Central memory CD4-positive, alpha-beta T cell (primary cell): ENCODE measurements at places on chromosomes 2 and 18.

GRCh38 chr2:227846831-227847230, 24.6 kb upstream of the DAW1 start:
- no peak for DNase-seq

GRCh38 chr2:239305222-239305575, 95.6 kb downstream of the HDAC4 start:
- no peak for DNase-seq

DNA sequence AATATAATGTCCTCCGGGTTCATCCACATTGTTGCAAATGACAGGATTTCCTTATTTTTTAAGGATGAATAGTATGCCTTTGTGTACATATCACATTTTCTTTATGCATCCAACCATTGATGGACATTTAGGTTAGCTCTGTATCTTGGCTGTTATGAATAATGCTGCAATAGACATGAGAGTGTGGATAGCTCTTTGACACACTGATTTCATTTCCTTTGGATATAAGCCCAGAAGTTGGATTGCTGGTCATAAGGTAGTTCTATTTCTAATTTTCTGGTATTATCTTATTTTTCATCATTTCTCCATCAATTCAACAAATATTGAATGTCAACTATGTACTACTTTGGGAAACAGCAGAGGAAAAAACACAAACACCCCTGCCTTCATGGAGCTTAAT, 423.3 kb downstream of the MTX2 start:
- no peak for DNase-seq

DNA sequence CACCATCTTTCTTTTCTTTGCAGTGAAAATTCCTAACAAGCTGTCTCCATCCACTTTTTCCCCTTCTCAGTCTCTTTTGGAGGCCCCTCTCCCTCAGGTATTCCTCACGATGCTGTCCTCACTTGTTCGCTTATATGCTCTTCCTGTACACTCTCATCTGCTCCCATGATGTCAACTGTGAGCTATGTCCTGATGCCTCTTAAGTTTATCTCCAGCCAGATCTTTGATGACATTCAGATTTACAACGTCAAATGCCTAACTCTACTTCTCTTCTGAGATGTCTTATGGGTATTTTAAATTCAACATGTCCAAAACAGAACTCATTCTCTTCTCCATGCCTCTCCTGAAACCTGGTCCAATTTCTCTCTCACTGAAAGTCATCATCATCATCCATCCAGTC, 55.1 kb upstream of the SERTAD2 start:
- DNase-seq, result no peak

DNA sequence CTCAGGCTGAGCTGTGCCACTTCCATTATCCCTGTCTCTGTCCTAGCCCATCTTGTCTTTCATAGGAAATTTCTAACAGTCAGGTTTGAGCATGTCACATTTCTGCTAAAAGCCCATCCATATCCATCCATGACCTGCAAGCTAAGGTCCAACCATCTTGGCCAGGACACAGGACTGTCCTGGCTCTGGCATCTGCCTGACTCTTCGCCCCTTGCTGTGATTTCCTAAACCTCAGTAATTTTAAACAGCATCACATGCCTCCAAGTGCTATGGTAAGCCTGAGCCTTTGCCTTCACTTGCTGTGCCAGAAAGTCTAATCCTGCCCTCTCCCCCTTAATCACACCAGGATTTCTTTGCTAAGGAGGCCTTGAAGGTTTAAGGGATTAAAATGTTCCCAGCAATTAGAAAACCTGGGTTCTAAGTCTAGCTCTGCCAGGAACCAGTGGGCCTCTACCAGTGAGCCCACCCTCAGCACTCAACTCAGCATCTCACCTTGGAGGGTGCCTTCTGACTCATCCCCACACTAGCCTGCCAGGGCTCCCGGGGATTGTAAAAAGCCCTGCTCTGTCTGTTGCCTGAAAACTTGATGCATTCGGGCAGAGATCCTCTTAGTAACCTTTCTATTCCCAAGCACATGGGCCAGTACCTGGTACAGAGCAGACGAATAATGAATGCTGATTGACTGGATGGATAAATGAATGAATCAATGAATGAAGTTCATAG, 411.0 kb downstream of the LRATD1 start:
- no peak for DNase-seq

GRCh38 chr2:71807581-71808451, 339.8 kb downstream of the CYP26B1 start:
- no peak for DNase-seq

GRCh38 chr18:76499021-76499420, 4.0 kb upstream of the ZNF516 start:
- no peak for DNase-seq

GRCh38 chr2:189302274-189302948, 122.8 kb upstream of the COL5A2 start:
- no peak for DNase-seq

- no peak for DNase-seq
Observed at GRCh38 chr2:235521844-235522243, 28.0 kb downstream of the AGAP1 start.

GRCh38 chr18:32122039-32122438, 30.4 kb downstream of the RNF138 start:
- DNase-seq, result no peak

GRCh38 chr18:57764087-57764486, 39.0 kb downstream of the ATP8B1 start:
- no peak for DNase-seq

DNA sequence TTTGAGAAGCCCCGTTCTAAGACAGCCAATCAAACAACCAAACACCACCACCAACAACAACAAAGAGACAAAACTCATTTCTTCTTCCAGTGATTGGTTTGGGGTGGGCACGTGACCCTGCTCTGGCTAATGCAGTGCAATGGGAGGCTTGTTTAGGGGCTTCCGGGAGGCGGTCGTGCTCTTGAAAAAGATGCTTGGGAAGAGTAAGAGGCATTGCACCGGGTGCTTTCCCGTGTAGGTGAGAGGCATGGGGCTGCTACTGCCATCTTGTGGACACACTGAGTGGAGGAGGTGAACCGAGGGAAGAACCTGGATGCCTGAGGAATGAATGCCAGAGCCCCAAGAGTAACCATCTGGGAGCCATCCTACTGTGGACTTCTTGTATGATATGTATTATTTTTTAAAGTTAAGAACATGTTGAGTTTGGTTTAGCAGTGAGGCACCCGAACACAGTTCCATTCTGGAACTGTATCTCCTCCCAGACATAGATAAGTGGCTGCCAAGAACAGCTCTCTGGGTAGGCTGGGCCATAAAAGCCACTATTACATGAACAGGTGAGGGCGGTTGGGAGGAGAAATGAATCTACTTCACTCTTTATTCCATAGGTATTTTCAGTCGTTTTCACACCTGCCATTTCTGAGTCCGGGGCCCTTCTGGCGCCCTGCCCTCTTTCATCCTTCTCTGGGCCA, 19.1 kb upstream of the ARHGAP25 start:
- no peak for DNase-seq

DNA sequence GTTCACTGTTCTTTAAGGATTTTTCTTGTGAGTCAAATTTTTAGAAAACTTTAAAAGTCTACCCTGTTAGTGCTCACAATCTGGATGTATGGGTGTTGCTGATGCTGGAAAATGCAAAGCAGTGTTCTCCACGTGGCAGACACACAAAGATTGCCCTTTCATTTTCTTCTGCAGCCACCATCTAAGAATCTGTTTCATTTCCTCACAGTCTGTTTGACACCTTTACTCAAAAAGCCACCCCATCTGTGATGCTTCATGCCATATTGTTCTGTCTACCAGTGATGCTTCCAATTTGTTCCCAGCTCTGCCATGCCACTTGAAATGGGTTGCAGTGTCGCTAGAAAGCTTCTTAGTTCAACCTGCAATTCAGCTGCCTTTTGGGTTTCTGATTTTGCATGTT, 464.2 kb upstream of the UBE2E3 start:
- DNase-seq, result no peak

DNA sequence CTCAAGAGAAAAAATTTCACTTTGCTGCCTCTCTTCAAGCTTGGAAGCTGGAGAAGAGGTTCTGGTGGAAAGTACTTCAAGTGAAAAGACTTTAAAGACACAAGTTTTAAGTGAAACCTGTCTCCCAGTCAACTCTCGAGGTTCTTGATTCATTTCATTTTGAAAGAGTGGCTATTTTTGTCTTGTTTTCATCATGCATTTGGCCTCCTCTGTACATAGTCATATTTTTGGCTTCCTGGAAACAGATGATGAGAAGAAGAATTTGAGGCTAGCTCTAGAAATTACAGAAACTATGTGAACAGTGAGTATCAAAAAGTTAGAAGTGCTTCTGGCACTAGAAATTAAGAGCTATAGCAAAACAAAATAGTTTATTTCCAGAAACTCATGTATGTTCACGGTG, 124.8 kb downstream of the DTNA start:
- no peak for DNase-seq

DNA sequence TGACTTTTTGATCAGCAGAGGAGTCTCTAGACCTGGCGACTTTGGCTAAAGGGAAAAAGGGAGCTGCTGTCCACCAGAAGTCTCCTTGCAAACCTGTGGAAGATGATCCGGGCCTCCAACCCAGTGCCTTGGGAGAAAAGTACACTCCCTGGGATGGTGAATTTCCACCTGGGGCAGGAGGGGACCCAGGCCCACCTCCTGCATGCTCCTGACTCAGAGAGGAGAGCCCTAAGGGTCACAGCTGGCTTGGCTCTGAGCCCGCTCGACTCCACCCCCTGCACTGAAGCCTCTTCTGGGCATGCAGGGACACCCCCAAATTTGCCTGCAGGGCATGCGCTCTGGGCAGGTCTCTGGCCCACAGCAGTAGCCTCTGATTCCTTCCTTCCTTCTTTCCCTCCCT, 66.5 kb downstream of the PDCL3 start:
- no peak for DNase-seq

- no peak for DNase-seq
Observed at GRCh38 chr2:212109792-212110680, 428.6 kb downstream of the ERBB4 start.

DNA sequence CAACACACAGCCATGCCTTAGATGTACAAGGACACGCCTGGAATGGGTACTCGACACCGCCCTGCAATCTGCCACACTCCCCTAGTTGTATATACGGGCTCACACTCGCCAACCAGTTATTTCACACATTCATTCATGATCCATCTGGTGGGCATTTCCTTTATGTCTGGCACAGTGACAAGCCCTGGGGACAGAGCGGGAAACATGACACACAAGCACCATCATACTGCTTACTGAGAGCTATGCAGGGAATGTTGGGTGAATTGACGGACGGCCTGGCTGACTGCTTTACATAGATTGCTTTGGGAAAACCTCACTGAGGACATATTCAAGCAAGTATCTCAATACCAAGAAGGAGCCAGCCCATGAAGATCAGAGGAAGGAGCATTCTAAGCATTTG, 448.0 kb upstream of the SPRED2 start:
- no peak for DNase-seq

- no peak for DNase-seq
Observed at GRCh38 chr2:220999356-220999755, 572.7 kb downstream of the EPHA4 start.

- no peak for DNase-seq
Observed at GRCh38 chr2:9415516-9416169, 7.7 kb downstream of the ITGB1BP1 start.

GRCh38 chr2:85439986-85440385, 21.5 kb downstream of the SH2D6 start:
- DNase-seq, result no peak

- no peak for DNase-seq
Observed at GRCh38 chr18:34773961-34774766, 64.1 kb downstream of the DTNA start.

- DNase-seq, result no peak
Observed at GRCh38 chr2:196413821-196414274, 225.7 kb upstream of the CCDC150 start.

DNA sequence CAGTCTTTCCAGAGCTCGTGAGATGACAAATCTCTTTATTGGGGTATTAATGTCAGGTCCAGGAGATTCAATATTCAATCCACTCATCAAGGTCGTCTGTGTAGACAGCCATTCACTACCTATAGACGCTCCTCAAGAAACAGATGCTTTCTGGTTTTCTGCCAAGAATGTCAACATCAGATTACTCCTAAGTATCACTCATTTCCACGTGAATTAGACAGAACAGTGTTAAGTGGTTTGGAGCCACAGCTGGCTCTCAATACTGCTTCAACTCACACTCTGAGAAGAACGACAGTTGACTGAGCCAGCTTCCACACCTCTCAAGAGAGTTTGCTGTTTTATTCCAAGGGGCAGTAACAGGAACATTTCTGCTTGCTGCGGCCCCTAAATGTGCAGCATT, 113.5 kb upstream of the NEDD4L start:
- no peak for DNase-seq

- no peak for DNase-seq
Observed at GRCh38 chr2:28252311-28252710, 140.3 kb upstream of the FOSL2 start.

DNA sequence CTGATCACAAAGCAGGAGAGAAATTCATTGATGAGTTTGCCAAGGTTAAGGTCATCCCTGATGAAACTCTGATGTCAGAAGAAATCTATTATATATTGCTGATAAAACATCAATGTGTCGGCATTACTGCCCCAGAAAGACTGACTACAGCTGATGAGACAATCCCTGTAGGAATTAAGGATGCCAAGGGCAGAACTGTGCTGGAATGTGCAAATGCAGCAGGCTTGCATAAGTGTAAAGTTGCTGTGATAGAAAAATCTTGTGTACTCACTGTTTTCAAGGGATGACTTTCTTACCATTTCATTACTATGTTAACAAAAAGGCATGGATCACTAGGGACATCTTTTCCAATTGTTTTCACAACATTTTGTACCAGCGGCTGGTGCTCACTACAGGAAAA, 19.7 kb upstream of the MARCO start:
- DNase-seq, result no peak

GRCh38 chr2:166343467-166343866, 32.3 kb downstream of the SCN9A start:
- no peak for DNase-seq

- DNase-seq, result no peak
Observed at GRCh38 chr2:147688242-147688641, 156.6 kb upstream of the ACVR2A start.

- DNase-seq, result peak; percentile 57
Observed at GRCh38 chr2:27074738-27075565, 3.5 kb upstream of the EMILIN1 start.

DNA sequence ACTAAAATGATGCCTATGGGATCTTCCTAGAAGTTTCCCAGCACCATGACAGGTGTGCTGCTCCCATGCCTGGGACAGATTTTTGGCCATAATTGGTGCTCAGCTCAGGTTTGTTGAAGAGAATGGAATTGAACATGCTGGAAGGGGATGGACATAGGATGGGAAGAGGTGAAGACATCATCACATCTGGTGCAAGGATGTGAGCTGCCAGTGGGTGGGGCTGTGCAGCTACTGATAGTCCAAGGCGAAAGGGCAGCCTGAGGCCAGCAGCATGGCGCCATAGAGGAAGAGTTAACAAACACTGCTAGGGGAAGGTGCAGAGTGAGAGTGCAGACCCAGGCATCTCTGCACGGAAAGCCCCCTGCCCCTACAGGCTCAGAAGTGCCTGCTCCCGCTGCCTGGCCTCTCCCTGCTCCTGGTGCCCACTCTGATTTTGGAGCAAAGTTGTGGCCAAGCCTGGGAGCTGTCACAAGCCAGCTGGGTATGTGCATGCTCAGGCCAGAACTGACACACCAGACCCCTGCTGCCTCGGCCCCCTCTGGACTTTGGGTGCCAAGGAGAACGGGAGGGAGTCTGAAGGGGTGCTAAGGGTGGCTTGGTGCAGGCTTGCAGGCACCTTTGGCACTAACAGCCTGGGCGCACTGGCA, 178.6 kb downstream of the ZBTB7C start:
- no peak for DNase-seq

- DNase-seq, result no peak
Observed at GRCh38 chr2:233380132-233380895, 26.0 kb downstream of the DGKD start.
